T follicular helper cell (primary cell): ENCODE measurements at places on chromosomes 7 and 10.

GRCh38 chr7:137846549-137846826, 286 bp downstream of the DGKI start:
- DNase-seq = no peak

GRCh38 chr7:17674166-17674942, 265.9 kb downstream of the SNX13 start:
- no peak for DNase-seq

GRCh38 chr10:9068003-9068402, 1013.5 kb downstream of the GATA3 start:
- no peak for DNase-seq

GRCh38 chr7:27782849-27783248, 42.9 kb downstream of the TAX1BP1 start:
- no peak for DNase-seq

DNA sequence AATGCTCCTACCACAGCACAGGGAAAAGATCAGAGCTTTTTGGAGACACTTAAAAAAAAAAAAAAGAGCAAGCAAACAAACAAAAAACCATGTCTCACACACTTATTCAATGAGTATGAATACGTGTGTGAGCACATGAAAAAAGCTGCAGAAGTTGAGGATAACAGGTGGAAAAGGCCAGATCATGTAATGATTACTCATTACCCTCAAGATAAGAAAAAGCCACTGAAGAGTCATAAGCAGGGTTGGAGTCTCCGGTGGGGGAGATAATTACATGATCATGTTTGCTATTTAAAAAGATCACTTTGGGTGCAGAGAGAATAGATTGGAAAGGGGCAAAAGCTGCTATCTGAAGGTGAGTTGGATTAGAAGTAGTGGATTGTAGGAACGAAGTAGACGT, 77.0 kb downstream of the POU6F2 start:
- DNase-seq = no peak

DNA sequence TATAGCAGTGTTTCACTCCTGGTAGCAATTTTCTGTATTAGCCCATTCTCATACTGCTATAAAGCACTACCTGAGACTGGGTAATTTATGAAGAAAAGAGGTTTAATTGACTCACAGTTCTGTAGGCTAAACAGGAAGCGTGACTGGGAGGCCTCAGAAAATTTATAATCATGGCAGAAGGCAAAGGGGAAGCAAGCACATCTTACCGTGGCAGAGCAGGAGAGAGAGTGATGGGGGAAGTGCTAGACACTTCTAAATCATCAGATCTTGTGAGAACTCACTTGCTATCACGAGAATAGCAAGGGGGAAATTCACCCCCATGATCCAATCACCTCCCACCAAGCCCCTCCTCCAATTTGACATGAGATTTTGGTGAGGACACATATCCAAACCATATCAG, 131.6 kb upstream of the EFCAB10 start:
- DNase-seq = no peak

- DNase-seq = peak; percentile 51
Measured at GRCh38 chr7:3092468-3092867, 48.8 kb upstream of the CARD11 start.

GRCh38 chr7:36299823-36300341, 89.8 kb upstream of the ANLN start:
- no peak for DNase-seq

- DNase-seq = no peak
Measured at GRCh38 chr10:102208311-102209035, 17.6 kb upstream of the ELOVL3 start.
